ENCODE measurements at places on chromosomes 3 and 15.

- no peak for DNase-seq
Measured at GRCh38 chr15:77430213-77430612, 9.5 kb downstream of the HMG20A start.

- DNase-seq: no peak
Measured at GRCh38 chr3:18216996-18217395, 208.1 kb downstream of the SATB1 start.

DNA sequence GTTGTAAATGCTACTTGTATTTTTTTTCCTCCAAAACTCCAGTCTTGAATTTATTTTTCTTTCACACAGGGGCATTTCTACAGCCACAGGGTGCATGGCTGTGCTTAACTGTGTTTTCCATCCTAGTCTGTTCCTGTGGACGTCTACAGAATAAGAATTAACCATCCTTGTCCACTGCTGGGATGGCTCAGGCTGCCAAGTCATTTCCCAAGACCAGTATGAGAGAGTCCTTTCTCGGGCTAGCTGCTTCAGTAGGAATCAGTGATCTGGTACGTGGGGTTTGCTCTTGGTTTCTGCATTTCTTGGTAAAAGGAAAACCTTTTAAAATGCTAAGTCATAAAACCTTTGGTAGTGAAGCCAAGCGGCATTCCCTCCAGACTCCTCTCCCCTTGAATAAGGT lies 29.8 kb downstream of the CHDH start:
- no peak for DNase-seq

DNA sequence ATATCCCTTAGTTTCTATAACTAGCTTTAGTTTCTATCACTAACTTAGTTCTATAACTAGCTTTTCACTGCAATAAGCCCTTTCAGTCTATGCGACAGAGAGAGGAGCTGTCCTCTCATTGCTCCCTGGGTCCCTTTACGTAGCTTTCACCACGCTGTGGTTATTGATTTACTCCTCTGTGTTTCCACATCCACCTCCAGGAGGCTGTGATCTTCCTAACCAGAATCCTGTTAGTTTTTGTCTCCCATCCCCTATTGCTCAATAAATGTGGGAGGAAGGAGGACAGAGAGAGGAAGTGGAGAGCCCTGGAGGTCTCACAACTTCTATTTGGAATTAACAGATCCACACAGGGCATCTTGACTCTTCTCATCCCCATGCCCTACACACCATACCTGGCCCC lies 1036.1 kb downstream of the MCTP2 start:
- DNase-seq: no peak

DNA sequence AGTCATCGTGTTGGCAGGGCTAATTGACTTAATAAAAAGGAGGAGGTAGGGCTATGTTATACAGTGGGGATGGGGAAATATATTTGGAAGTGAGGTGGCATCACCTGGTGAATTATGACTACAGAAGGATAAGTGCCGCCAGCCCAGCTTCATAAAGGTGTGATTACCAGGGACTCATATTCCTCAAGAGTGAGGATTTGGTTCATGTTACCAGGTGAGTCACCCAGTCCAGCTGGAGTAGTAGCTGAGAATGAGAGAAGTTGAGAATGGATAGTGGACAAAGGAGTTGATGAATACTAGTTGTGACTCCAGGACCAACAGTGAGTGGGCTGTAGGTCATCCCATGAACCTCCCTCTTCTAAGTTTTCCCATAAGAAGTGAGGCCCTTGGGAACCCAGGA lies 143.0 kb upstream of the GALNT15 start:
- no peak for DNase-seq

DNA sequence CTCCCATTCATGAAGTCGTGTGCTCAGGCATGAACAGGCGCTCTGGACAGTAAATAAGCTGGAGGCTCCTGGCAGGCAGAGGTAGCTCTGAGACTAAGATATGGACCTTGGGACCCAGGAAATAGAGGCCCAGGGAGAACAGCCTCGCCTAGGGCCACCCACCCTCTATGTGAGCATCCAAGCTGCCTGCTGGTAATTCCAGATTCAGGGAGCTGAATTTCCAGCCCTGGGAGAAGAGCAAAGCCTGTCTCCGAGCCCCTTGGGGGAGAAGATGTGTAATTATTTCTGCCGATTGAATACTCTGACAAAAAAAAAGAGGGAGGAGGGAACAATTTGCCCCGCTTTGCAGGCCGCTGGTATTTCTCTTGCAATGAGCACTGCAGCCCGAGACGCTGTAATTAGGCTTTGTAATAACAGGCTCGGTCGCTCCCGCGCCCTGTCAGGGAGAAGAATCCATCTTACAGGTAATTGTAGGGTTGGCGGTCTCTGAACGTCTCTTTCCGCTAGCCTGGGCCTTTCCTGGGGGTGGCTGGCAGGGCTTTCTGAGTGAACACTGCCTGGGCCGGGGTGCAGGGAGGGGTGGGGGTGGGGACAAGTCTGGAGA lies 131.5 kb downstream of the WNT7A start:
- DNase-seq: no peak

DNA sequence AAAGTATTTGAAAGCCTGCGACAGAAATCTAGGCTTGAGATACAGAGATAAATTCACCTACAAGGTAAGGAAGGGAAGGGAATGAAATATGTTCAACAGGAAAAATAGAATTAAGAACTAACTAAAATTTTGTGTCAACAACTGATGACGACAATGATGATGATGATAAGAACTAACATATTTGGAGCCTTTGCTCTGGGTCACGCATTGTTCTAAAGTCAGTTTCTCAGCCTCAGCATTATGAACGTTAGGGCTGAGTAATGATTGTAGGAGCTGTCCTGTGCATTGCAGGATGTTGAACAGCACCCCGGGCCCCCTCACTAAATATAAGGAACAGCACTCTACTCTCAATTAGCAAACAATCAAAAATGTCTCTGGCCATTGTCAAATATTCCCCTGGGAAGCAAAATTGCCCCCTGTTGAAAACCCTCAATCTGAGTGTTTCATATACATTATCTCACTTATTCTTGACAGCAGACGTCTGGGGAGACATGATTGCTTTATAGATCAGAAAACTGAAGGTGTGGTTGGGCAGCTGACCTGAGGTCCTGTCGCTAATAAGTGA lies 88.5 kb downstream of the ERC2 start:
- DNase-seq: no peak

DNA sequence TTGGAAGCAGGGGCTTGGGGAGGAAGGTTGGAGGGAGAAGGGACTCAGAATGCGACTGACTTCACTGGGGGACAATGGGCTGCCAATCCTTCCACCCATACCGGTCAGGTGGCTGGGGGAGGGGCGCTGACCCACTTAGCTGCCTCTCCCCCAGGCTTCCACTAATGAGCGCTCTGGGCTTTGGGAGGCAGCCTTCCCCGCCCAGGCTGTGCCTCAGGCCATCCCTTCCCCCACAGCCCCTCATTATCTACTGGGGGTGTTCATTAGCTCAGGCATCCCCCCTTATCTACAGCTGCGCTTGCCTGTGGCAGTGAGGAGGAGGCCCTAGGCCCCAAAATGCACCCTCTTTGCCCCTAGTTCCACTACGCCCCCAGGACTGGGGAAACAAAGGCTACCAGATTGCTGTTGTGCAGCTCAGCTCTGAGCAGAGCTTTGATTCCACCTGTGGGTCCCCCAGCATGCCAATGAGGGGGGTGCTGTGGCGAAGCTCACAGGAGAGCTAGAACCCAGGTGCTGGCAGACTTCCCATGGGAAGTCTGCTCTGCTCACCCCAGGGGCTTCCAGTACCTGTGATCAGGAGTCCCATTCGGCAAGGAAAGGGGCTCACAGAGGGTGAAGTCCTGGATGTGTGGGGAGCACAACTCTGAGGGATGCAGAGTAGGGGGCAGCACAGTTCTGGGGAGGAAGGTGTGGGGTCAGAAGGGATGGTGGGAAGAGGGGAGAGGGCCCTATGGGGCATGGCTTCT lies 29.4 kb upstream of the SEMA3F start:
- no peak for DNase-seq

- no peak for DNase-seq
Measured at GRCh38 chr3:68757157-68757556, 175.2 kb downstream of the TAFA4 start.

GRCh38 chr15:46795685-46796084 lies 921.6 kb upstream of the SEMA6D start:
- no peak for DNase-seq

- DNase-seq: no peak
Measured at GRCh38 chr3:138450704-138451424, 16.4 kb downstream of the ESYT3 start.

- no peak for DNase-seq
Measured at GRCh38 chr3:180875124-180875698, 37.3 kb upstream of the FXR1 start.

DNA sequence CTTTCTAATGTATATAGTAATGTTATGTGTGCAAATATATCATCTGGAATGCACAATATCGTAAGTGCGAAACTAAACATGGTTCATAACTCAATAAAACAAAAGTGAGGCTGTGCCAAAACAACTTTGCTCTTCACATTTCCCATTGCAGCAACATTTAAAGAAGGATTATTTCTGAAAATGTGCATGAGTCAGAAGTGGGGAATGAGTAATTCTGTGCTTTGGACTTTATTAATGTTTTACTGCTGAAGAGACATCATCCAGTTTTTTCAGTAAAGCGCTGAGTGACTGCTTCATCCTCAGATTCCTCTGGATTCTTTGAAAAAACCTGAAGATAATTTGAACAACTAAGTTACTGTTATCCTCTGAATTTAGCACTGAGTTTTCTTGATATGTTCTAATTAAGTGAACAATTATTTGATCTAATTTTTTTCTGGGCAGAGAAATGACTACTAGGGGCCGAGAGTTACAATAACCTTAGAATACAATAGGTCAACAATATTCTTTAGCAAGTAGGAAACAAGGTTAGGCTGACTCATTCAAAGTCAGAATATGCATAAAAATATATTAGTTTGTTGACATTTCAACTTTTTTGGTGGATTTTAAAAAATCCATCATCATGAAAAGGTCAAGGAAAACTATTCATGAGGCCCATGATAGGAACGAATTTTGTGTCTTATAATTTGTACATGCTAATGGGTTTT lies 20.0 kb upstream of the PLCL2 start:
- no peak for DNase-seq

Measured in stimulated activated CD4-positive, alpha-beta T cell treated with anti-CD3 and anti-CD28 coated beads, TNF-alpha, amount 100 ng/mL, for 1 hour (primary cell).